ENCODE measurements at places on chromosomes 11 and 22.

DNA sequence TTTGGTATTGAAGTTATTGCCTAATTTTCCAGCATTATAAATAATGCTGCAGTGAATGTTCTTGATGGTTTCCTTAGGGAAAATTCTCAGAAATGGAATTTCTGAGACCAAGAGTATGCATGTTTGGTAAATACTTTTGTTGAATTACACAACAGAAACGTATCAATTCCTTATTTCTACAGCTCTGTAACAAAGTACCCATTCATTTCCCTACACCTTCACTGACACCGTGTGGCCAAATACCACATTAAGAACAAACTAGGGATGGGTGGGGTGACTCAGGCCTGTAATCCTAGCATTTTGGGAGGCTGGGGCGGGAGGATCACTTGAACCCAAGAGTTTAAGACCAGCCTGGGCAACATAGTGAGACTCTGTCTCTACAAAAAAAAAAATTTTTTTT is 21.8 kb downstream of the MCAM start:
- no peak for DNase-seq

- no peak for DNase-seq
These were observed 761 bp upstream of the NXF1 start for GRCh38 chr11:62805961-62806441.

GRCh38 chr11:84922212-84922805 is 704.8 kb downstream of the DLG2 start:
- DNase-seq = peak; percentile 44

DNA sequence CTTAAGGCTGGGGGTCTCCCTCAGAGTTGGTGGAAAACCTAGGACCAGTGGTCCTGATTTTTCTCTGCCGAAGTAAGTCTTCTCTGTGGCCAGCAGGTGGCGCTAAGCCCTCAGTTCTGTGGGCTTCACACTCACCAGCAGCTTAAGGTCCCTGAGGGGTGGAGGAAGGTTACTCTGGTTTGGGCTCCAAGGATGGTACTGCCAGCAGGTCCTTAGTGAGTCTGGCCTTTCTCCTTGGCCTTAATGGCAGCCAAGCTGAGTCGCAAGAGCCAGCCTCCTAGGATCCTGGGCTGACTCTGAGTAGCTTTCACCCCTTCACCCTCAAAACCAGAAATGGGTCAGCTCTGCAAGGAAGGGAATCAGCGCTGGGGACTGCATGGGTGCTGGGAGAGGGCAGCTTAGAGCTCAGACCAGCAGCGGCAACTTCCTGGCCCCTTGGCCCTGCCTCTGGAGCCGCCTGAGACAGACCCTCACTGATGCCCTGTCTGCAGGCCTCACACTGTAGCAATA is 4.4 kb downstream of the KCNJ11 start:
- peak; percentile 81 for DNase-seq

DNA sequence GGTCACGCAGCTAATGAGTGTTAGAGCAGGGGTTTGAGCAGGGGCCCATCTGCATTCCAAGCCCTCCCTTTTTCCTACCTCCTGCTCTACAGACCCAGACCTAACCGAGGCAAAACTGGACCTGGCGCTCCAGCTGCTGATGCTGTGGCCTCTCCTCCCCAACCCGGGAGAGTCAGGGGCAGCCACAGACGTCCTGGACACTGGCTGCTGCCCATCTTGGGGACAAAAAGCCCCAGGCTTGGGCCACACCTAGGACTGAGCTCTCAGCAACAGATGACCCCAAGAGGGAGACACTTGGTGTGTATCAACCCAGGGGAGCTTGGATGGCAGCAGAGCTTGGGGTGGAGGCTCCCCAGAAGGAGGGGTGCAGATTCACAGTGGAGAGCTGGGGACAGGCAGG is 172.6 kb downstream of the ST3GAL4 start:
- no peak for DNase-seq

GRCh38 chr11:13126430-13126829 is 117.3 kb downstream of the RASSF10 start:
- no peak for DNase-seq
